ENCODE measurements at places on chromosomes 1 and 21.
A peak's percentile ranks its signal among the peaks of the same experiment; 100 is the strongest.

GRCh38 chr1:38892976-38893375 lies 11.6 kb upstream of the GJA9 start:
- DNase-seq = no peak

DNA sequence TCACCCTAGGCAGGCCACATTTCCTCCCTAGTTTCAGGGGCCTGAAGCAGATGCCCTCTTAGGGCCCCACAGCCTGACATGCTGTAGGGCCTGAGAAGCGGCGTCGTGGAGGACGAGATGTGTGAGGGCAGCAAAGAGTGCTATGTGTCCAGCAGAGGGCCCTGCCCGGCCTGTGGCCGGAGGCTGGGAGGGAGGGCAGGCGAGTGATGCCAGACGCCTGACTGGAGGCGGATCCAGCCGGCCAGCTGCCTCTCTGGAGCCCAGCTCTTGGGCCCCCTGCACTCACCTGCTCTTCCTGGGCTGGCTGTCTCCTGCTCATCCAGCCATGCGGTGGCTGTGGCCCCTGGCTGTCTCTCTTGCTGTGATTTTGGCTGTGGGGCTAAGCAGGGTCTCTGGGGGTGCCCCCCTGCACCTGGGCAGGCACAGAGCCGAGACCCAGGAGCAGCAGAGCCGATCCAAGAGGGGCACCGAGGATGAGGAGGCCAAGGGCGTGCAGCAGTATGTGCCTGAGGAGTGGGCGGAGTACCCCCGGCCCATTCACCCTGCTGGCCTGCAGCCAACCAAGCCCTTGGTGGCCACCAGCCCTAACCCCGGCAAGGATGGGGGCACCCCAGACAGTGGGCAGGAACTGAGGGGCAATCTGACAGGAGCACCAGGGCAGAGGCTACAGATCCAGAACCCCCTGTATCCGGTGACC lies at the start of gene GPR37L1:
Gene GPR37L1 (plus strand): TSS at position 279 of the 697 bp plus-strand sequence. CDS start 47 bp downstream, at position 326.
- peak; percentile 38 for DNase-seq

DNA sequence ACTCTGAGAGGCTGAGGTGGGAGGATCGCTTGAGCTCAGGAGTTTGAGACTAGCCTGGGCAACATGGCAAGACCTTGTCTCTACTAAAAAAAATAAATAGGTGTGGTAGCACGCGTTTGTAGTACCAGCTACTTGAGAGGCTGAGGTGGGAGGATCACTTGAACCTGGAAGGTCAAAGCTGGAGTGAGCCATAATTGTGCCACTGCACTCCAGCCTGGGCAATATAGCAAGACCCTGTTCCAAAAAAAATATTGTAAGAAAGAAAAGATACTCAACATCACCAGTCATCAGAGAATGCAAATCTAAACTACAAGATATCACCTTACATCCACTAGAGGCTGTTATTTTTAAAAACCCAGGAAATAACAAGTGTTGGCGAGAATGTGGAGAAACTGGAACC lies 32.5 kb downstream of the ZNF644 start:
- DNase-seq = no peak

DNA sequence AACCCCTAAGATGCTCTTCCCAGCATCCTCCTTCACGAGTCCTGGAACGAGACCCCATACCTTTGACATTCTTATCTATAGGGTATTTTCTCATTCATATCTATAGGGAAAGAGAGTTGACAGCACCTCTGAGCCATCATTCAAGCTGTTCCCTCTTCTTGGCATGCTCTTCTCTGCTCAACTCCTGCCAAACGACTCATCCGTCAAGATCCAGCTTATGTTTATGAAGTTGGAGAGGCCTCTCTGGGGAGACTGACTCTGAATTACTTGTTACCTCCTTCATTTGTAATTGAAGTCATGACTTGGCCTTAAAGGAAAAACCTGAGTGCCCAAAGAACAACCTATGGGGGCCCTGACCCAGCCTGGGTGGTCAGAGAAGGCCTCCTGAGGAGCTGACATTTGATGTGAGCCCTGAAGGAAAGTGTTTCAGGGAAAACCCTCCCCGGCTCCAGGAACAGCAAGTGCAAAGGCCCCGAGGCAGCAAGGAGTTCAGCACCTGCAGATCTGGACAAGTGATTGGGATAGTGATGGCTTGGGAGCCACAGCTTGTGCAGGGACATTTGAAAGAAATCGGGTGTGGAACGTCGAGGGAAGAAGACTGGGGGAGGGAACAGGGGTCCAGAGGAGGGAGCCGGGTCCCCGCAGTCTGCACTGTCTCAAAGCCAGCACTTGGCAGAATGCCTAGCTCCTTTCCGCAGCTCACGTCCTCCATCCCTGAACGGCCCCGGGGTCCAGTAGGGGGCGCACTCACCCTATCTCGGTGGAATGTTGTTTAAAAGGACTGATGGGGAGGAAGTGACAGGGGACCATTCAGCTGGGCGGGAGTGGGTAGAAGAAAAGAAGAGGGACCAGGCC lies 14.0 kb upstream of the CDA start:
- peak; percentile 64 for DNase-seq

DNA sequence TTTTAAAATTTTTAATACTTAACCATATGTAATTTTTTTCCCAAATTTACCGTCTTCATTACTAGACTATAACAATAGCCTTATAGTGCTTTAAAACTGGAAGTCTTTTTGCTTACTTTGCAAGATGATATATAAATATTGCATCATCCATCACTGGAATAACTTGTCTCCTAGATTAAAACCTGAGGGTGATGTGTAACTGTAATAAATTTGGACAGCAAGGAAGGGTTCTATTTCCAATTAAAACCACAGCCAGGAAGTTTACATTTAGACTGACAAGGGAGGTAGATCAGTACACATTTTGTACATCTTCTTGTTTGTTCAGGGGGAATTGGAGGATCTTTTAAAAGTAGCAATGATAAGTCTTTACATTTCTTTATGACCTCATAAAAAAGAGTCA lies 21.9 kb downstream of the NTNG1 start:
- DNase-seq = no peak

- no peak for DNase-seq
Observed at GRCh38 chr1:6460301-6461050, 5.5 kb downstream of the TNFRSF25 start.

DNA sequence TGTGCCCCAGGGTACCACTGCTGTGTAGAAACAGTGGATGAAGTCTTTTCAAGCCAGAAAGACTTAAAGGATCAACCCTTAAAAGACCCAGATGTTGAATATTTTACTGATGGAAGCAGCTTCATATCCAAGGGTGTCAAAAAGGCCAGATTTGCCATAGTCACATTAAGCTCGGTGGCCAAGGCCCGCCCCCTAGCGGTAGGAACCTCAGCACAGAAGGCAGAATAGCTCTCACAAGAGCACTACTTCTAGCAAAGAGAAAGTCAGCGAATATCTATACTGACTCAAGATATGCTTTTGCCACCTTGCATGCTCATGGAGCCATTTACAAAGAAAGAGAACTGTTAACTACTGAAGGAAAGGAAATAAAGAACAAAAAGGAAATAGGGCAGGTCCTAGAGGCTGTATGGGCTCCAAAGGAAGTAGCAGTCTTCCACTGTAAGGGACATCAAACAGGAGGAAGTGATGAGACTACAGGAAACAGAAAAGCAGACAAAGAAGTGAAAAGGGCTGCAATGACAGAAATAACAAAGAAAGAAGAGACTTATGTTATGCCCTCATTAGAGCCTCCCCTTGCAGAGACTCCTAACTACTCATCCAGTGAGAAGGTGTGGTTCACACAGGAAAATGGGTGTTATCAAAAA lies 90.5 kb downstream of the LIPI start:
- peak; percentile 26 for DNase-seq

DNA sequence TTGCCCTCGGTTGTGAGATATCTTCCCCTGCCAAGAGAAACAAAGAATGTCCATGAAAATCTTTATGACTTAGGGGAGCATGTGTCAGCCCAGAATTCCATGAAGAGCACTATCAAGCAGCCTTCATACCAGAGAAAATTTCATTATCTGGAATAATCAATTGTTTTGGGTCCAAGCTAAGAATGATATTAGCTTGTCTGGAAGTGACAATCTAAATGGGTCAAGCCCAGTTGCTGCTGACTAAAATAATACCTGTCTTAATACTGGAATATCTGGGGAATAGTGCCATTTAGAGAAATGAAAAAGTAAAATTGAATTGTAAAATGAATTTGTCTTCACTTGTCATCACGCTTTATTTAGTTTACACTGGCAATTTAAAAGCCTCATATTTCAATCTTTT lies 407.4 kb downstream of the PLA2G4A start:
- no peak for DNase-seq

DNA sequence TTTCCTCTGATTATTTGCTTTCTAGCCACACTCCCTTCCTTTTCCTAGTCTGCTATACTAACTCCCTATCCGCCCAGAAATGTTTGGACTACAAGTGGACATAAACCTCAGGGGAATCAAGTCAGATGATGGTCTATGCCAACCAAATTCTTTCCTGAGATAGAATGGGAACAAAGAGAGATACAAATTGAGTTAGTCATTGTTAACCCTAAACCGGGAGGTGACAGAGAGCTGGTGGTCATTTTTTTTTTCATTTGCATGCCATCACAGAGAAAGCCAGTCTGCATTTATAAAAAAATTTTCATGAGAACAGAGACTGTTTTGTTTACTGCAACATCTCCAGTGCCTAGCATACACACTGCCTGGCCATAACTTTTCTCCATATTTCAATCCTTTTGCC lies 35.0 kb downstream of the MYSM1 start:
- DNase-seq = no peak

GRCh38 chr21:45250914-45251634 lies 36.6 kb downstream of the POFUT2 start:
- no peak for DNase-seq

DNA sequence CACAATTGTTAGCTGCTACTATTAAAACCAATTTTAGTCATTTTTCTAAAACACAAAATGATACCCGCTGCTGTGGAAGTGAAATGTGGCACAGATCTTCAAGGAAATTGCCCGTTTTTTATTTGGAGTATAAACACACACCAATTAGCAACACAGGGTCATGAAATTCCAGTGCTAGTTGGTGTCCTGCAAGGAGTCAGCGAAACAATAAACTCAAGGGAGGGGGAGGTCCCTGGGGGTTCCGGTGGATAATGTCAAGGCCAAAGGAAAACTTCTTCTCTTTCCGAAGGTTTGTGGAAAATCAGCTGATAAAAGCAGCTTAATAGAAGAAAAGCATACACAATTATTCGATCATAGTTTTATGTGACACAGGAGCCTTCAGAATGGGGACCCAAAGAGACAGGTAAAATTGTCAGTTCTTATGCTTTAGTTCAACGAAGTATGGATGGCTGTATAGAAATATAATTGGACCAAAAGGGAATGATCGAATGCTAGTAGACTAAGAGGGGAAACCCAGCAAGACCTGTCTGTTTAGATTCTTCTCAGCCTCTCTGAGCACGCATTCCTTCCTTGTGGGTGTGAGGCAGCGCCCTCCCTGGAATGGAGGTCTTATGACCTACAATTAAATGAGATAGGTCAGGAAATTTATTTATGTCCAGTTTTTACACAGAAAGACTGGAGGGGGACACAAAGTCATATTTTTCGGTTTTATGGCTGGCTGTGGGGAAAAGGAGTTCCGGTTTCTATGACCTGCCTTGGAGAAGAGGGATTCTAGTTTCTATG lies 65.9 kb downstream of the KCNK1 start:
- no peak for DNase-seq

- no peak for DNase-seq
Observed at GRCh38 chr1:68322837-68323687, 90.7 kb upstream of the WLS start.

DNA sequence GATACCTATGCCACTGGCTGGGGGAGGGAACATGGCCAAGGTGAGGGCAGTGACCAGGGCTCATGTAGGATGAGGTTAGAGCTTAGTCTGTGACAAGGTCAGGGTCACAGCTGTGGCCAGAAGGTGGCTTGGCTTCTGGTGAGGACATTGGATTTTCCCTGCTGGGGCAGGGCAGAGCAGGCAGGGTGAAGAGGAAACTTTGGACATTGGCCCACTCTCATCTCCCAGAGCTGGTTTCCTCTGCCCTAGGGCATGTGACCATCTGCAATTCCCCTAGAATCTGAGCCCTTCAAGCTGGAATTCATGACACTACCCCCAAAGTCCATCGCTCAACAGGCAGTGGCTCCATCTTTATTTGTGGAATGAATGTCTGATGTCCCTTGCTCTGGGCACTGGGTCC lies 5.3 kb downstream of the DMBX1 start:
- no peak for DNase-seq
